Effector memory CD4-positive, alpha-beta T cell (primary cell): ENCODE measurements at places on chromosomes 13 and 19.

GRCh38 chr13:91329733-91330132 is 17.8 kb upstream of the MIR17HG start:
- no peak for DNase-seq

- DNase-seq, result no peak
These were observed 18.9 kb upstream of the IPO5 start for GRCh38 chr13:97934590-97934989.

GRCh38 chr19:41530761-41531301 is 45.1 kb upstream of the CEACAM21 start:
- DNase-seq, result no peak

GRCh38 chr13:89401264-89401675 is 1730.1 kb downstream of the SLITRK5 start:
- DNase-seq, result no peak
